T-helper 2 cell (primary cell): ENCODE measurements at places on chromosomes 6 and 20.

- no peak for DNase-seq
Measured at GRCh38 chr6:107956586-107957307, 1.3 kb downstream of the SEC63 start.

DNA sequence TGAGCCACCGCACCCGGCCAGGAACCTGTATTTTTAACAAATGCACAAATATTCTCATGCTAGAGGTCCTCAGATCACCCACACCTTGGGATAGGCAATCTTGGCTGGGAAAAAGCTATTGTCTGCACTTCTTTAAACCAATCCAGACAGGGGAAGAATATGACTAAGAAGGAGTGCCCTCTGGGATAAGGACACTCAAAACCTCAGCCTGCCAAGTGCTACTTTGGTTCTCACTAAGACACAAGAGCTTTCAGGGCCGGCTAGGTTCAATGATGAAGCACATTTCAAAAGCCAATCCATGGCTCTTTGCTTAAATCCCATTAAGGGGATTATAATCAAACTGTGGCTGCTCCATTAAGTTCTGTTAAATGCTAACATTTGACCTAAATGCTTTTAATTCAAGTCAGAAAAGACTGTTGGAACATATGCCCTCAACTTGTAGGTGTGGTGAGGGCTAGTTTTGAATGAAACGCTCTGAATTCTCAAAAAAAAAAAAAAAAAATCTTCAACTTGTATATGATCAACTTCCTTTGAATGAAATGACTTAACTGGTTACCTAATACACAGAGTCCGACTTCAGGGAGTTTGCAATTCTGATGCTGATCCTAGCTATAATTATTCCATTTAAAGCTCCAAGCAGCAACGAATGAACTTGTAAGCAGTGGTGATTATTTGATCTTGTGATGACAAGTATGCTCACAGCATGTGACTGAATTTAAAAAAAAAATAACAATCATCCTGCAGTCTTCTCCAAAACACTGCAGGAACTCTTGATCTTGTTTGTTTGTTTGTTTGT lies 56.6 kb downstream of the SLC23A2 start:
- no peak for DNase-seq

GRCh38 chr6:131894493-131895424 lies 56.4 kb downstream of the CCN2 start:
- DNase-seq, result no peak

GRCh38 chr20:371755-372542 lies 8.6 kb upstream of the TRIB3 start:
- DNase-seq, result no peak

- DNase-seq, result no peak
Measured at GRCh38 chr20:12998046-12998445, 10.7 kb upstream of the SPTLC3 start.

GRCh38 chr20:45489083-45489531 lies 19.6 kb downstream of the WFDC2 start:
- DNase-seq, result no peak

DNA sequence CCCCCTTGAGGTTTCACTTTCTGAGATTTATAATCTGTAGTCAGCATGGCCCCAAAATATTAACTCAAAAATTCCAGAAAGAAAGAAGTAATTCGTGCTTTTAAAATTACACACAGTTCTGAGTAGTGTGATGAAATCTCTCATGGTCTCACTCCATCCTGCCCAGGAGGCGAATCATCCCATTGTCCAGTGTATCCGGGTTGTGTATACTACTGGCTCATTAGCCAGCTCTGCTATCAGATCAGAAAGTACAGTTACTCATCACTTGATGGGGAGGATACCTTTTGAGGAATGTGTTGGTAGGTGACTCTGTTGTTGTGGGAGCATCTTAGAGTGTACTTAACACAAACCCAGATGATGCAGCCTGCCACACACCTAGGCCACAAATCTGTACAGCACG lies 65.2 kb downstream of the CDC5L start:
- DNase-seq, result no peak

DNA sequence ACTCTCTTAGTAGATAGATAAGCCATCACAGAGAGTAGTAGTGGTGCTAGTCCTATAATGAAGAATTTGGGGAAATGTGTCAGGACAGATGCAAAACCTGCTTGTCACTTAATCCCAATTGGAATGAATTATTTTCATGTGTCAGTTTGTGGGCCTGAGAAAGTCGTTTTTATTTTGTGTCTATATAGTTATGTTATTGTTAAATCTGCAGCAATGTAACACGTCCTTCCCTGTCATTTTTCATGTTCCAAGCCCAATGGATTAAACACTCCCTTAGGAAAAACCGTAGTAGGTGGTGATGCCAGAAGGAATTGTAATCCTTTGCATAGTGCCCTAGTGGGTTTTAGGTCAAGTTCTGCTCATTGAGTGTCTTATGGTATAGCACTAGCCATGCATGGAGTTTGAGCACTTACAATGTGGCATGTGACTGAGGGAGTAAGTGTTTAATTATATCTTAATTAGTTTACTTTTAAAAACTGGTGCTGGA lies 105.9 kb upstream of the PRSS16 start:
- no peak for DNase-seq

GRCh38 chr6:37570482-37571133 lies 70.9 kb upstream of the CCDC167 start:
- DNase-seq, result no peak

DNA sequence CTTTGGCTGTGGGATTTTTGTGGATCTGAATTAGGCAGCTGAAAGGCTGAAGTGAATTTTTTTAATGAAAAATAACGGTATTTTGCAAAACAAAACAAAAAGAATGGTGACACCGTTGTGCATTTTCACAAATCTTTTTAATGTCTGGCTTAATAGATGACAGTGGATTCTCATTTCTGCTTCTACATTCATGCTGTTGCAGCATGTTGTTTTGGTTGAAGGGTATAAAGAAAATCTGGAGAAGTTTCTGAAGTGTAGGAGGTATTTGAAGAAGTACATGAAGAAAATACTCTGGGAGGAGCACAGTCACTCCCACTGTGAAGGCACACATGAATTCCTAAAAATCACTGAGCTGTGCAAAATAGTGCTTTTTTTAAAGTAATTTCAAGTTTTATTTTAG lies 3.1 kb upstream of the MAP3K5 start:
- no peak for DNase-seq

GRCh38 chr20:17971300-17972013 lies 2.6 kb downstream of the MGME1 start:
- DNase-seq, result no peak

DNA sequence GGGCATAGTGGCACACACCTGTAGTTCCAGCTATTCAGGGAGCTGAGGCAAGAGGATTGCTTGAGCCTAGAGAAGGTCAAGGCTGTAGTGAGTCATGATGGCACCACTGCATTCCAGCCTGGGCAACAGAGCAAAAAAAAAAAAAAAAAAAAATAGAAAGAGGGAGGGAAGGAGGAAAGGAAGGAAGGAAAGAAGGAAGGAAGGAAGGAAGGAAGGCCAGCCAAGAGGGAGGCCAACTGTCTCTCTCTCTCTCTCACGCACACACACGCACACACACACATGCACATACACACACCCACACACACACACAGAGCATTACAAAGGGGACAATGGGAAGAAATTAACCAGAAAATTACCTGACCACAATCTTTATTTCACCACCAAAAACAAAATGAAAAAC lies 50.6 kb upstream of the COL9A1 start:
- DNase-seq, result no peak

- no peak for DNase-seq
Measured at GRCh38 chr6:145845557-145845956, 31.0 kb upstream of the FBXO30 start.

- no peak for DNase-seq
Measured at GRCh38 chr6:169851641-169852503, 100.5 kb downstream of the ERMARD start.
